Stimulated activated CD4-positive, alpha-beta T cell treated with anti-CD3 and anti-CD28 coated beads, Interleukin-2, amount 100 ng/mL, for 4 hours (primary cell): ENCODE measurements at places on chromosomes 7 and 10.
A peak's percentile ranks its signal among the peaks of the same experiment; 100 is the strongest.

DNA sequence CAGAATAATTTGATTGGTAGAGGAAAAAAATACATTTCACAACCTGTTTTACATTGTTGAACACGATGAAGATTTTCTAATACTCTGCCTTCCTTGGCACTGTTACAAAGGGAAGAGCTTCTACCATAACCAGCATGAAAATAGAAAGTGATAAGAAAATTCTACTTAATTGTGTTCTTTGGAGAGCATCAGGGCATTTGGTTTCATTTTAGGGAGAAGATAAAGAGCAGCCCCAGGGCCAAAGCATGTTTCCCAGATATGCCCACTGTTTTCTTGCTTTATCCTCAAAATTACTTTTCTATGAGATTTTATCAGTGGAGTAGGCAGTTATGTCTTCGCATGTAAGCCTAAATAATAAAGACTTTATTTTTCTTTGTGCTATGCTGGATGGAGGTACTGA is 9.5 kb downstream of the CHRM2 start:
- no peak for DNase-seq

DNA sequence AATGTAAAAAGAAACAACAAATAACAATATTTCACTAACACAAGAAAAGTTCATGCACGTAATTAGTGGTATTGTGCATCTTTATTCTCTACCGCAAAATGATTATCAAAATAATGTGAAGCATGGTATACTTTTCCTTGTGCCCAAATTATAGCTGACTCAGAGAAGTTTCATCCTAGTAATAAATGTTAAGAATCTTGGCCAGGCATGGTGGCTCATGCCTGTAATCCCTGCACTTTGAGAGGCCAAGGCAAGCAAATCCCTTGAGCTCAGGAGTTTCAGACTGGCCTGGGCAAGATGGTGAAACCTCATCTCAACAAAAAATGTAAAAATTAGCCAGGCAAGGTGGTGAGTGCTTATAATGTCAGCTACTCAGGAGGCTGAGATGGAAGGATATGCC is 105.0 kb downstream of the KMT2C start:
- DNase-seq, result no peak

DNA sequence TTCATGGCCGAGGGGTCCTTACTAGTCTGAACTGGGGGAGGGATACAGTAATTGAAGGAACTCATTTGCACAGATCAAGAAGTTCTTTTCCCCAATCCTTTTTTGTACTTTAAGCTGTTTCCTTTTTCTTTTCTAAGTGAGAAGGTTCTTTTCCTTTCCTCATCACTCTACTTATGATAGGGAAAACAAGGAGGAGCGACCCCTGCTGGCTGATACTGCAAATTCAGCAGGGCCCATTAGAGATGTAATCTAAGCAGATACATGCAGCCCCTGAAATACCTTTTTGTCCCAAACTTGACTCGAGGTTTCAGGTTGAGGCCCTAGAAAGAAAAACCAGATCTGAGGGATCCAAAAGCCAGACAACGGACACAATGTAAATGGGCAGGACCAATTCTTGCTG is 305.5 kb downstream of the DNAJB9 start:
- DNase-seq, result no peak

- no peak for DNase-seq
Measured at GRCh38 chr10:22230158-22230833, 12.5 kb upstream of the EBLN1 start.

- no peak for DNase-seq
Measured at GRCh38 chr10:58367069-58367468, 18.1 kb upstream of the TFAM start.

- no peak for DNase-seq
Measured at GRCh38 chr7:52831321-52831720, 204.1 kb upstream of the POM121L12 start.

- no peak for DNase-seq
Measured at GRCh38 chr10:35611750-35612149, 6.6 kb downstream of the GJD4 start.

- no peak for DNase-seq
Measured at GRCh38 chr10:47092376-47092775, 181.1 kb downstream of the PTPN20 start.

- DNase-seq, result no peak
Measured at GRCh38 chr7:1965579-1966294, 267.0 kb downstream of the MAD1L1 start.

- DNase-seq, result no peak
Measured at GRCh38 chr10:129523723-129524316, 56.8 kb downstream of the MGMT start.

DNA sequence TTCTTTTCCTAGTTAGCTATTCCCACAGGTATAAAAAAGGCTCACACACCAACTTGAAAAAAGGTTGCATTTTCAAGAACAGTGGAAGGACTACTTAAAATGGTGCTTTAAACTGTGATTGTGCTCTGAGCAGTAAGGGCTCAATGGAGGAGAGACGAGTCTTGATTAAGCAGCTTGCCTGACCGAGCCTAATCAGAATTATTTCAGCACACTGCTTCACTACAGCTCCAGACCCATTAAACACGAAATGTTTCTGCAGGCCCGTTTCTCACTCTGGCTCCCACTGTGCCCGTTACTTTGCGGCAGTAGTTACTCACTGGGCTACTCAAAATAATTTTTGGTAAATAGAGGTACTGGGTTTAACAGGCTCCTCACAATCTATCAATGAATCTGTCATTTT is 126.0 kb downstream of the NRCAM start:
- DNase-seq, result no peak

- DNase-seq, result no peak
Measured at GRCh38 chr10:102523250-102524029, 19.7 kb downstream of the SUFU start.

DNA sequence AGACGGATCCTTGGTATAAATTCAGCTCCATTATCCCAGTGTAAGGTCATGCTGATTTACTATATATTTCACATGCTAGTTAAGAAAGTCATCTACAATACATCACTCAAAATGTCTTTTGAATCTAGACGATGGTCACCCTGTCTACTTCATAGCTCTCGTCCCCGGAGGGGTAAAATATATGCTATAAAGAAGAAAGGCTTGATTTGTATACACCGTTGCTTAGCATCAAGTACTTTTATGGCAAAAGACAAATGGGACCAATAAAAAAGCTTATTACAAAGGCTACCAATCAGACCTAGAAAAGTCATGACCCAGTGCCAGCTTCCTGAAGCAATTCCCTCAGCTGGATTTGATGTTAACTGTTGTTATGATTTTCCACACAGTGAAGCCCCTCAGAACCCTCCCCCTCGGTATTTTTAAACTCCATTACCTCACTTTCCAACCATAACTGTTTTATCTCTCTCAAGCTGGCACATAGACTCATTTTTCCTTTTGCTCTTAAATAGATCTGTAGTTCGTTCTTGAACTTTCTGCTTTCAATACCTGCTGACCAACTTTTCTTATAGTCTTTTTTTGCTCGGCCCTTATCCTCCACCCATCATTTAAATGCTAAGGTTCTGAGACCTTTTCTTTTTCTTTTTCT is 104.9 kb downstream of the DOCK4 start:
- DNase-seq, result no peak

DNA sequence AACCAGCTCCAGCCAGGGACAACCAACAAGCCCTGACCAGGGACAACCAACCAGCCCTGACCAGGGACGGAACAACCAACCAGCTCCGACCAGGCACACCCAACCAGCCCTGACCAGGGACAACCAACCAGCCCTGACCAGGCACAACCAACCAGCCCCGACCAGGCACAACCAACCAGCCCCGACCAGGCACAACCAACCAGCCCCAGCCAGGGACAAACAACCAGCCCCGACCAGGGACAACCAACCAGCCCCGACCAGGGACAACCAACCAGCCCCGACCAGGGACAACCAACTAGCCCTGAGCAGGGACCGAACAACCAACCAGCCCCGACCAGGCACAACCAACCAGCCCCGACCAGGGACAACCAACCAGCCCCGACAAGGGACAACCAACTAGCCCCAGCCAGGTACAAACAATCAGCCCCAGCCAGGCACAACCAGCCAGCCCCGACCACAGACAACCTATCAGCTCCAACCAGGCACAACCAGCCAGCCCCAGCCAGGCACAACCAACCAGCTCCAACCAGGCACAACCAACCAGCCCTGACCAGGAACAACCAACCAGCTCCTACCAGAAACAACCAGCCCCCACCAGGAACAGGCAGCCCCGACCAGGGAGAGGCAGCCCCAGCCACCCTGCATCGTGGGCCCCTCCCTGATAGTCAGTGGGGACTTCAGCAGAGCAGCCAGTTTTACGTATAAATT is 56.4 kb downstream of the PROSER2 start:
- DNase-seq, result no peak

DNA sequence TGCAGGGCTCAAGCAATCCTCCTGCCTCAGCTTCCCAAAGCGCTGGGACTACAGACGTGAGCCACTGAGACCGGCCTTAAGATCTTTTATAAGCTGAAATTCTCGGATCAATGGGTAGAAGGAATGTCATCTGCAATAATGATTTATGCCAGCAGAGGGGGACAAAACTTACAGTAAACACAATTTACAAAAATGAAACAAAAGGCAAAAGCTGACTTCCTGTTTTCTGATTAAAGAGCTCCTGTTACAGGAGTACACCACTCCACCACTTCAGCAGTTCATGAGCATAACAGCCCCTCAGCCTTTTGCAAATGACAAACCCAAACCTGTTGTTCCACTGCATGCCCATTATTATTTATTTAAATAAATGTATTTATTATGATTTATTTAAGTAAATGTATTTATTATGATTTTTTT is 88.5 kb upstream of the ATP6V0A4 start:
- peak; percentile 35 for DNase-seq

DNA sequence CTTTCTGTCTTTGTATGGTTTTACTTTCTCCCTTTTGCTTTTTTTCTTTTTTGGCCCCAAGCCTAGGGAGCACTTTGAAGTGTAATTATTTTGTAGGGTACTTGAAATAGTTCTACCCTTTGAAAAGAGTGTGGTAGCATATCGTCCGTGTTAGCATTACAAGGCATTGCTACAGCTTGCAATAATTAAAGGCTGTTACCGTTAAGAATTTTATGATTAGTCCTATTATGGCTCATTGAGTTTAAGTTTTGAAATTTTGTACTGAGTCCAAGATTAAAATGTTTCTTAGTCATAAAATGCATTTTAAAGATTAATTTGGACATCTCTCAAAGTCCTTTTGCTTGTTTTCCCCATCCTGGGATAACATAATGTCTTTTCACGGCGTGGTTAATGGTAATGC is 490.0 kb upstream of the LRRN3 start:
- DNase-seq, result no peak

DNA sequence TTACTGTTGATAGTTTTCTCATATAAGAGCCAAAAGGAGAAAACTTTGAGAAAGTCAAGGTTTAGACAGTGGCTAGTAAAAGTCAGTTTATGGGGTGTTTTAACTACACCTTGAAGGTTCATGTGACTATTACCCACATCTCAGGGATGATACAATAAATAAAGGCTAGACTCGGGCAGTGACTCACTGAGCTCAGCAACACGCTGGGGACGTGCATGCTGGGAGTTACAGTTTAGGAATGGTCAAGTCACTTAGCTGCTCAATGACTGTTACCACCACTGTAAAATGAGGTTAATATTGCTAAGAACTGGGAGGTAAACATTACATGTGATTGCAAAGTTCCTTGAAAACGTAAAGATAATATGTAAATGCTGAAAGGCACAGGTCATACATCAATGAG is 1254.4 kb upstream of the PHF14 start:
- DNase-seq, result no peak

GRCh38 chr7:44110719-44111635 is 6.8 kb downstream of the AEBP1 start:
- no peak for DNase-seq

- DNase-seq, result no peak
Measured at GRCh38 chr7:20788420-20788990, 1.8 kb upstream of the SP8 start.

DNA sequence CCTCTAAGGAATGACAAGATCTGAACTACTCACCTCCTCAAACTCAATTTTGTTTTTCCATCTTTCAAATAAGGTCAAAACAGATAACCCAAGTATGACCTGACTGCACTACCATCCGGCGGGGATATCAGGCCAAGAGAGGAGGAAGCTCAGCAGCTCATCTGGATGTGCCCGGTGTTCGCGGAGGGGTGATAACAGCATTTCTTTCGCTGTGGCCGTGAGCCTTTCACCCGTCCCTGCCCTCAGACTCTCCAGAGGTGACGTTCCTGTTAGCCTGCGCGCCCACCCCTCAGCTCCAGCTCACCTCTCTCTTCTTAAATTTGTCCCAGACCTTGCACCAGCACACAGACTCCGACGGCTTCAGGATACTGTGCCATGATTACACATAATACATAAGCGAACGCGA is 526 bp downstream of the ZNF248 start:
- no peak for DNase-seq

DNA sequence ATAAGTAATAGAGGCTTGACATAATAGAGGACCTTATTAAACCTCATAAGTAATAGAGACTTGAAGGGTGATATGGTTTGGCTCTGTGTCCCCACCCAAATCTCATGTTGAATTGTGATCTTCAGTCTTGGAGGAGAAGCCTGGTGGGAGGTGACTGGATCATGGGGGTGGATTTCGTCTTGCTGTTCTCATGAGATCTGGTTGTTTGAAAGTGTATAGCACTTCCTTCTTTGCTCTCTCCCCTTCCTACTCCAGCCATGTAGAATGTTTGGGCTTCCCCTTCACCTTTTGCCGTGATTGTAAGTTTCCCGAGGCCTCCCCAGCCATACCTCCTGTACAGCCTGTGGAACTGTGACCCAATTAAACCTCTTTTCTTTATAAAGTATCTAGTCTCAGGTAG is 8.6 kb downstream of the KIFBP start:
- DNase-seq, result no peak

GRCh38 chr10:117320050-117320665 is 55.1 kb downstream of the PDZD8 start:
- DNase-seq, result no peak

DNA sequence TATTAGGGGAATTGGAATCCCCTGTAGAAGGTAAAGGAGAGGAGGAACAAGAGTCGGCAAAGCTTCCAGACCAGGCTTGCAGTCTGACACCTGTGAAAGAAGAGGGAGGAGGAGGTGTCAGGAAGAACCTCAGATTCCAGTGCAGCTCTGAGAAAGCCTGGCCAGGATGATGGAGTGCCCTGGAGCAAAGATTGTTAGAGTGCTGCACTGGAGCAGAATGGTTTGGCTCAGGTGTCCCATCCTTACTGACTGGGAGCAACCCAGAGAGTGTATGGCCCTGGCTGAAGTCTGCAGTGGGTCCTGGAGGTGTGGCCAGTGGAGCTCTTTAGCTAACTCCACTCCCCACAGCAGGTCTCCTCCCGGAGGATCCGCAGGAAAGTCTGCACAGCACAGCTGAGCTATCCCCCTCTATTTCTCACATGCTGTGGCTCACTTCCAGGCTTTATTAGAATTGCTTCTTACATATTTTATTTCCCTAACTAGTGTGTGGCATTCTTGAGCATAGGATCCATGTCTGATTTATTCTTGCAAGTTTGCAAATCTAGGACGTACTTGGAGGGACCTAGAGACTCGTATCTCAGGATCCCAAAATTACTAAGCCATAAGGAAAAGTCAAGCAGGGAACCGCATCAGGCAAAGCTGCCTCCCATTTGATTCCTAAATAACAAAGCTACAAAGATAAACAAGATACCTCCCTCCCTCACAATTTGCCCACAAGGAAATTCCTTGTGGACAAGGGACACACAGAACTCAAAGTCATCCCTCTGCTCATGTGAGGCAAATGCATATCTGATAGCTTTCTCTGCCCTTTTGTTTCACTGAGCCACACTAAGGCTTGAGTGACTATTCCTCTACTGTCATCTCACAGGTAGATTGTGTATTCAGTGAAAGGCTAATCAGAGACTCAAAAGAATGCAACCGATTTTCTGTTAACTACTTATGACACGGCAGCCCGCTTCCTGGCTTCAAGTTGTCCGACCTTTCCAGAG is 58.8 kb downstream of the VIM start:
- DNase-seq, result no peak

- DNase-seq, result no peak
Measured at GRCh38 chr7:16563281-16564022, 36.8 kb downstream of the LRRC72 start.
